ENCODE measurements at places on chromosomes 5 and 9.

- peak; percentile 92 for DNase-seq
Measured at GRCh38 chr5:96146675-96147074, 185.0 kb upstream of the ELL2 start.

DNA sequence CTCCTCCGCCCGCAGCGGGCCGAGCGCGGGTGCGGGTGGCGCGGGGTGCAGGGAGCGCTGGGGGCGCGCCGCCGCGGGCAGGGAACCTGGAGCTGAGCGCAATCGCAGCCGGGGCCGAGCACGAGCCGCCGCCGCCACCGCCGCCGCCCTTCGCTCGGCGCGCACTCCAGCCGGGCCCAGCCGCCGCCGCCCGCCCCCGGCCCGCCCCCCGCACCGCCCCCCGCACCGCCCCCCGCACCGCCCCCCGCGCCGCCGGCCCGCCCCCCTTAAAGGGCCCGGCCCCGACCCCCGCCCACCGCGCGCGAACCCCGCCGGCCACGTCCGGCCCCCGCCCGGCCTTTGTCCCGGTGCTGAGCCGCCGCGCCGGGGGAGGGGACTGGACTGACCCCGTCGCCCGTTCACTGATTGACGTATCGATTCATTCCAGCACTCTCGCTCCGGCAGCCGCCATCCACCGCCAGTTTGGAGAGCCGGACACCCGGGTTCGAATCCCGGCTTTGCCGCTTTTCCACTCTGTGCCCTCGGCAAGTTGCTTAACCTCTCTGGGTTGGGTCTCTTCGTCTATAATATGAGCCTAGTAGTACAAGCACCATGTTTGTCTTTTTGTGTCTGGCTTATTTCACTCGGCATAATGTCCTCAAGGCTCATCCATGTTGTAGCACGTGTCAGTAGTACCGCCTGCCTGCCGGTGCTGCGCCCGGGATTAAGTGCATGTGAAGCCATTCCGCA lies at the start of gene SH3PXD2B:
SH3PXD2B (minus strand) TSS at position 168 of the 729 bp plus-strand sequence. CDS start 173 bp downstream, outside the sequence.
- DNase-seq = peak; percentile 74

DNA sequence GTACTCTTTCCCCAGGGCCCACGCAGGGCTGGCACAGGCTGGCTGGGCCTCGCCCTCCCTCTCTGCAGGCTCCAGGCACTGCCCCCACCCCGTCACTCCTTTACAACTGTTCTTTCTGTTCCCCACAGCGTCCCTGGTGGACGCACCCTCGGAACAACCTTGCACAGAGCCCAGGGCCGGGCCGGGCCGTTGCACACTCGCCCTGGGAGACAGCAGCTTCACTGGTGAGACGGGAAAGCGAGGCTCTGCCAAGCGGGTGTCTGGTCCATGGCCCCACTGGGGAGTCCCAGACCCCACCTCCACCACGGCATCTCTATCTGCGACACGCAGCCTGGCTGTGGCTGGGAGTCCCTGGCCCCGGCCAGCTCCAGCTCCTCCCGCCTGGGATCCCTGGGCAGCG lies 18.4 kb upstream of the QSOX2 start:
- DNase-seq = no peak

GRCh38 chr9:34562135-34562745 lies 27.3 kb downstream of the CNTFR start:
- peak; percentile 10 for DNase-seq

- no peak for DNase-seq
Measured at GRCh38 chr5:168860081-168860480, 280.9 kb upstream of the PANK3 start.

DNA sequence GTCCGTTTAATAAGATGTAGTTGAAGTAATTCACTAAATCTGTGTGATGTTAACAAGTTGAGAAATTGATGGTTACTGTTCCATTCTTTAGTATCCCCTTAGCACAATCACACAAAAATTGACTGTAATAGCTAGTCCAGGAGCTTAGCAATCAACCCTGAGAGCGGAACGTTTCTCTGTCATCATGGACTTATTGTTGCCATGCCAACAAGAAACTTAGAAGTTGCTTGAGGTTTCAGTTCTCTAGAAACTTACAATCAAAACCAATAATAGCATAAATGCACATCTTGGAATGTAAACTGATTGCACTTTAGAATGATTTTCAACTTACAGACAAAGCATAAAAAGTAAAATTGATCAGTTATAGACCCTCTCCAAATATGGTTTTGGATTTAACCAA lies 125.4 kb upstream of the ANKH start:
- no peak for DNase-seq

- DNase-seq = peak; percentile 75
Measured at GRCh38 chr9:133406480-133407307, 11.1 kb downstream of the REXO4 start.

DNA sequence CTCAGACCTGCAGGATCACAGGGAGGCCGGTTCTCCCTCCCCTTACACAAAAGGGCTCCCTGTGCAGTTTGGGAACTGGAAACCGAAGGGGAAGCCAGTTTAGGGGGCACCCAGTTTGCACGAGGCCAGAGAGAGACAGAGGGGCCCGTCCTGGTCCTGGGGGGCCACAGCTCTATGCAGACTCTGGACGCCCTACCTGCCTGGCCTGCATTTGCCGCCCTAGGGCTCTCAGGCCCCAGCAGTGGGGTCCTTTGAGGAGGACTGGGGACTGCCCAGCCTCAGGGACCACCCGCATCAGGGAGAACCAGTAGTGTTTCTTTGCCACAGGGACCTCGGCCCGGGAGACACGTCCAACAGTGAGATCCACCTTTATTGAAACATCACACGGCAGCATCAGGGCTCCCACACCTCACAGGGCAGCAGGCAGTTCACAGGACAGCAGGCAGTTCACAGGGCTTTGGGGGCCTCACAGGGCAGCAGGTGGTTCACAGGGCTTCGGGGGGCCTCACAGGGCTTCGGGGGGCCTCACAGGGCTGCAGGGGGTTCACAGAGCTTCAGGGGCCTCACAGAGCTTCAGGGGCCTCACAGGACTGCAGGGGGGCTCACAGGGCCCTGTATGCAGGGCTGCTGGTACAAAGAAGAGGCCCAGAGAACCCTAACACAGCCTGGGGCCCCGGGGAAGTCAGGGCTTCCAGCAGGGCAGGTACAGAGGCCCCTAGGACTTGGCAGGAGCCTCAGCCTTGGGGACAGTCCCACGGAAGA lies 648 bp upstream of the NSMF start:
- no peak for DNase-seq

DNA sequence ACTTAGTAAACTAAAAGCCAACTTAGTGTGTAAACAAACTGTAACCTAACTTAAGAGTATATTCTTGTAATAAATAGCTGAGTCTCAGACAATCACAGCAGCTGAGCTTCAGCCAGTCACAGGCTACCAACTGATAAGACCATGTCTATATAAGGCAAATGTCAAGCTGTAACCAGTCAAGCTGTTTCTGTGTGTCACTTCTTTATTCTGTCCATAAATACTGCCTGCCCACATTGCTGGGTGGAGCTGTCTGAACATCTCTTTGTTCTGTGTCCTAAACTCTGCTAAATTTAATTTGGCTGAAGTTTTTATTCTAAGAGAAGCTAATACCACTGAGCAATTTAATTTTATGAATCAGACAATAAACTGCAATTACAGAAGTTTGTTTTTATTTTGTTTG lies 412.1 kb upstream of the CDH10 start:
- no peak for DNase-seq

DNA sequence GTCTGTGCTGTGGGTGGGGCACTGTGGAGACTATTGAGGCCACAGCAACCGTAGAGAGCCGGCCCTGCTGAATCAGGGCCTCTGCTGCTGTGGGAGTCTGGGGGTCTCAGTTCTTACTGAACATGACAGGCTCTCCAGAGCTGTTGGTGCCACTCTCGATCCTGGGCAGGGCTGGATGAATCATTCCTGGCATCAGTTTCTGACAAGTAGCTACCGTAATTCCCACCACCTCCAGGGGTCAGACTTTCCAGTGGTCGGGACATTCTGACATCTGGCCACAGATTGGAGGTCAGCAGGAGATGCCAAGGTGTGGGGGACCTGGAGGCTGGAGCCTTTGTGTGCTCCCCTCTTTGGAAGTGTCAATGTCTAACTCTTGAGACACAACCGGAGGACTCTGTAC lies 188.4 kb downstream of the IRX2 start:
- no peak for DNase-seq
